DMS 273 treated with DMSO at 0.1 percent for 48 hours (cell line): ENCODE measurements at places on chromosomes 13 and 19.

DNA sequence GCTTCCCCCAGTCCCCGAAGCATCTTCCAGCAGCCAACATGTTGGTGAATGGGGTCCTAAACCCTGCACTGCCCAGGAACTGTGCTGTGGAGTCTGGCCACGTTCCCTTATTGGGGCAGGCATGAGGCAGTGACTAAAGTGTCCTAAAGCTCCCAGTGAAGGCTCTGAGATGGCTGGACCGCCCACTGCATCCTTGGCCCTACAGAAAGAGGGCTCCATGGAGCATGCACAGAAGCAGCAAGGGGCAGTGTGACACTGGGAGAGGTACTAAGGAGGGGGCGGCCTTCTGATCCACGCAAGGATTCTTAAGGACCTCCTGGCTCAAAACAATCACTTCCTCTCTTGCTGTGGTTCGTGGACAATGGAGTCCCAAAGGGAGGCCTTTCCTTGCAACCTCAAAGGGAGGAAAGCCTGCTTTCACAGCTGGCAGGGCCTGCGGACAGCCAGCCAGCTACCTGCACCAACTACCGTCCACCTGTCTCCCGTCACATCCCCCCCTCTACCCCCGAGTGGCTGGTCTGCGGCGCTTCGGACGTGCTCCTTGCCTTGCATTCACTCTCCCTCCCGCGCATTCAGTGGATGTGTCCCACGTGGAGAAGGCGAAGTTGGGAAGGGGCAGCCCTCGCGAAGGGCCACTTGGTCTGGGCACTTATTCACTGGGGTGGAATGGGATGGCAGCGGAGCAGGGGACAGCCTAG lies 63.9 kb upstream of the STARD13 start:
- no peak for DNase-seq

- DNase-seq = no peak
These were observed 56.5 kb downstream of the INTS6 start for GRCh38 chr13:51396352-51396751.

DNA sequence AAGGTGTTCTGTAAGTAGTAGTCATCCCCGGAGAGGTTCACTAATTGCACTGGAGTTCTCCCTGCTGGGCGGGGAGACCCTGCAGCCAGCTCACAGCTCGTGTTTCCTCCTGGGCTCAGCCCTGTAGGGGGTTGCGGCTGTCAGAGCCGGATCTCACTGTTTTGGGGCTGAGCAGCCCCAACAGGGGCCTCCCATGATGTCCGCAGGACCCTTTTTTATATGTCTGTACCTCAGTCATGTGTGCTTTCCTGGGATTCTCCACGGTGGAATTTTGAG lies 130.2 kb upstream of the MCF2L start:
- no peak for DNase-seq

GRCh38 chr13:43377973-43378372 lies 354.6 kb downstream of the DNAJC15 start:
- peak; percentile 27 for DNase-seq

DNA sequence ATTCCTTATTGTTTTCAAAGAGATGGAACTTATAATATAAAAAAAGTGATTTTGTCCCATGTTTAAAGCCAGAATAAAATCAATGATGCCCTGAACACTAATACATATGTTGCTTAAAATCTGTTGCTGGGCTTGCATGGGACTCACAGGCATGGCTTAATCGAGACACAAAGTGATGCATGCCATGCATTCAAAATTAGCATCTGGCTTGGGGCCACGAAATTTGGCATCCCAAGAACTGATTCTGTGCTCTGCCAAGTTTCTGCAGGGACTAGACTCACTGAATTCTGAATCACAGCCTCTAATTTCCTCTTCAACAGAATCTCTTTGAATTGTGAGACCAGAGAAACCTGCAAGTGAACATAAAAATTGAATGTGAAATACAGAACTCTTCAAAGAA lies 109.2 kb downstream of the PCDH17 start:
- no peak for DNase-seq

DNA sequence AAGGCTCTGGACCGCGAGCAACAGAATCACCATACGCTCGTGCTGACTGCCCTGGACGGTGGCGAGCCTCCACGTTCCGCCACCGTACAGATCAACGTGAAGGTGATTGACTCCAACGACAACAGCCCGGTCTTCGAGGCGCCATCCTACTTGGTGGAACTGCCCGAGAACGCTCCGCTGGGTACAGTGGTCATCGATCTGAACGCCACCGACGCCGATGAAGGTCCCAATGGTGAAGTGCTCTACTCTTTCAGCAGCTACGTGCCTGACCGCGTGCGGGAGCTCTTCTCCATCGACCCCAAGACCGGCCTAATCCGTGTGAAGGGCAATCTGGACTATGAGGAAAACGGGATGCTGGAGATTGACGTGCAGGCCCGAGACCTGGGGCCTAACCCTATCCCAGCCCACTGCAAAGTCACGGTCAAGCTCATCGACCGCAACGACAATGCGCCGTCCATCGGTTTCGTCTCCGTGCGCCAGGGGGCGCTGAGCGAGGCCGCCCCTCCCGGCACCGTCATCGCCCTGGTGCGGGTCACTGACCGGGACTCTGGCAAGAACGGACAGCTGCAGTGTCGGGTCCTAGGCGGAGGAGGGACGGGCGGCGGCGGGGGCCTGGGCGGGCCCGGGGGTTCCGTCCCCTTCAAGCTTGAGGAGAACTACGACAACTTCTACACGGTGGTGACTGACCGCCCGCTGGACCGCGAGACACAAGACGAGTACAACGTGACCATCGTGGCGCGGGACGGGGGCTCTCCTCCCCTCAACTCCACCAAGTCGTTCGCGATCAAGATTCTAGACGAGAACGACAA lies 1.8 kb downstream of the PCDH17 start:
- DNase-seq = no peak

DNA sequence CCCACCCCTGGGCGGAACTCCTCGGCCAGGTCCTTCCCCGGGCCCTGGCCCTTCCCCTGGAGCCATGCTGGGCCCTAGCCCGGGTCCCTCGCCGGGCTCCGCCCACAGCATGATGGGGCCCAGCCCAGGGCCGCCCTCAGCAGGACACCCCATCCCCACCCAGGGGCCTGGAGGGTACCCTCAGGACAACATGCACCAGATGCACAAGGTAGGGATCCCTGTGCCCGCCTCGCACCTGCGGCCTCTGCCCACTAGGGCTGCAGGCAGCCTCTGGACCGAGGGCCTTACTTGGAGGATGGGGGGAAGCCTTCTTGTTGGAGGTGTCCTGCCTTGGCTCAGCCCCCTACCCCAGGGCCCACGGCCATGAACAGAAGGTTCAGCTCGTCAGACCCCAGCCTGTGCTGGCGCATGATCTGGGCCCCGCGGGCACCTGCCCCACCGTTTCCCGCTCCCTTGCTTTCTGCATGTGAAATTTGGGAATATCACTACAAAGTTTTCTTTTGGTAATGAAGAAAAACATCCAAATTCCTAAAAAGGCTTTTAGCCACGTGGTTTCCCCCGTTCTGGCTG lies 23.4 kb downstream of the SMARCA4 start:
- no peak for DNase-seq

DNA sequence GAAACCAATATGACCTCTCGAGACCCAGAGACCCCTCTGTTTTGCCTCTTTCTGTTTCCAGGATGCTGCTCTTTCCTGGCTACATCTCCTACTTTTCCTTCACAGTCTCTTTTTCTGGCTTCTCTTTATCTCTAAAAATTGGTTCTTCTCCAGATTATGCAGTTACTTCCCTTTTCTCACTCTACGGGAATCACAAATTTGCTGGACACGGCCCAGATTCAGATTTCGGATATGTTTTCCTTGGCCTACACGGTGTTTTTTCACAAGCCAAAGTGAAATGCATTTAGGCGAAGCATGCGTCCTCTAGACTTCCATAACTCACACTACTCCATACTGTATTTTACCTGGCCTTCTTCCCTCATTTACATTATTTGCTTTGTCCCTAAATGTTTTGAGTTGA lies 214.7 kb upstream of the MIR17HG start:
- no peak for DNase-seq

DNA sequence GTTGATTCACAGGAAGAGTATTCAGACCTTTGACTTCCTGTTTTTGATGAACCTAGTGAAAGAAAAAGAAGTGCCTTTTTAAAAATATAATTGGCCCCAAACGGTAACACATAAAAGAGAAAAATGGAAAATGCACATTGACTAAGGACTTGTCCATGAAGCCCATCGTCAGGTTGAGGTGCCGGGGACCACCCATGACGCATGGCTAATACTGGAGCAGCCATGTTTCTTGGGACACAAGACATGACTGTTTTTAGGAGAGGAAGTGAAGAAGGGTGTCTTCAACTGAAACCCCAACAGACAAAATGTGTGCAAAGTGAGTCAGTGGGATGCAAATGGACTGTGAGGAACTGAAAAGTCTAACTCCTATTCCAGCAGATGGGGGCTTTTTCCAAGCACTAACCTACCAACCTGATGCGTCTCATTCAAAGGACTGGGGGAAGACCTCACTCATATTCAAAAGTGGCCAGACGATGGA lies 459.4 kb downstream of the FOXO1 start:
- DNase-seq = no peak

GRCh38 chr13:48571126-48571913 lies 38.4 kb upstream of the RCBTB2 start:
- DNase-seq = no peak

- DNase-seq = no peak
These were observed 435.1 kb downstream of the EFNB2 start for GRCh38 chr13:106100171-106100919.

GRCh38 chr13:23817830-23818229 lies 71.4 kb downstream of the MIPEP start:
- DNase-seq = no peak

DNA sequence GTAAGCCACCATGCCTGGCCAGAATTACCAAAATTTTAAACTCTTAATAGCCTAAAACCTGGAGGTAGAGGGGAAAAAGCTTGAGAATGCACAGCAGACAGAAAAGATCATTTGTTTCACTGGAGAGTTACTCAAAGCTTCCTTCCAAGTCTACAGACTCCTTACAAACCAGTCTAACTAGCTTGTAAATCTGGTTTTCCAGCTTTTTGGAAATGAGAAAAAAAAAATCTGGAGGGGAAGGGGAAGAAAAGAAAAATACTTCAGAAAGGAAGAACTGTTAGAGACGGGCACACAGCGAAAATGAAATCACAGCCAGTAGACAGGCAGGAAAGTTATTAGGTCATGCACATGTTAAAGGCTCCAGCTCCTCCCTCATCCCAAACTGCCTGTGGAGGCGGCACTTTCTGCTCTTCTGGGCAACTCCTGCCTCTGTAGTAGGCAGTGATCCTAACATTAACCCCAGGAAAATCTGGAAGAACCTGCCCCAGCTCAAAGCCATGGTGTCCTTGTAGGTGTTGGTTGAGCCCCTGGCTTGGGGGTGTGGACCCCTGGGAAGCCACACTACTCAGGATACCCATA lies 17.3 kb downstream of the PARP4 start:
- no peak for DNase-seq

DNA sequence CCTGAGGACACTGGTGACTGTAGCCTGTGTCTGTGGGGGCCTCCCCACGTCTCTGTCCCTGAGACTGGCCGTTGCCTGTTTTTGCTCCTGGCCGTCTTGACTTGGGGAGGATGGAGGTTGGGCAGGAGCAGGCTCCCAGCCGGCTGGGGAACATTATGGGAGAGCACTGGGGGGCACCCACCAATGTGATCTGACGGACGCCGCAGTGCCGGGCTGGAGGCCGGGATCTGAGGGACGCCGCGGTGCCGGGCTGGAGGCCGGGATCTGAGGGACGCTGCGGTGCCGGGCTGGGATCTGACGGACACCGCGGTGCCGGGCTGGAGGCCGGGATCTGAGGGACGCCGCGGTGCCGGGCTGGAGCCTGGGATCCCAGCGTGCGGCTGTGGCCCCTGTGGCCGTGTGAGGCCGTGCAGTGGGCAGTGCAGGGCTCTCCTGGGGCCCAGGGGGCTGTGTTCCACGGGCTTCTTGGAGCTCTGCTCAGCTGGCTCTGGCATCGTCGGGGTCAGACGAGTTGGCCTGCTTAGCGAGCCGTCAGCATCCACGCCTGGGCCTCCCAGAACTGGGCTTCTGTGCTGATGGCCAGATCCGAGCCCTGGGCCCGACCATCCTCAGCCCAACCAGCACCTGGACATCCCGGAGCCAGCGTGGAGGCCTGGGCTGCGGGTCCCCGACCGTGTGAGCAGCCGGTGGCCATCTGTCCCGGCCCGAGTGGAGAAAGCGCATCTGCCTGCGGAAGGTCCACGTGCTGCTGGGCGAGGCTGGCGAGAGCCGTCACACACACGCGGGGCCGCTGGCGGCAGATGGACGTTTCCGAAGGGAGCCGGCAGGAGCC lies 45.8 kb downstream of the GAS6 start:
- DNase-seq = no peak

DNA sequence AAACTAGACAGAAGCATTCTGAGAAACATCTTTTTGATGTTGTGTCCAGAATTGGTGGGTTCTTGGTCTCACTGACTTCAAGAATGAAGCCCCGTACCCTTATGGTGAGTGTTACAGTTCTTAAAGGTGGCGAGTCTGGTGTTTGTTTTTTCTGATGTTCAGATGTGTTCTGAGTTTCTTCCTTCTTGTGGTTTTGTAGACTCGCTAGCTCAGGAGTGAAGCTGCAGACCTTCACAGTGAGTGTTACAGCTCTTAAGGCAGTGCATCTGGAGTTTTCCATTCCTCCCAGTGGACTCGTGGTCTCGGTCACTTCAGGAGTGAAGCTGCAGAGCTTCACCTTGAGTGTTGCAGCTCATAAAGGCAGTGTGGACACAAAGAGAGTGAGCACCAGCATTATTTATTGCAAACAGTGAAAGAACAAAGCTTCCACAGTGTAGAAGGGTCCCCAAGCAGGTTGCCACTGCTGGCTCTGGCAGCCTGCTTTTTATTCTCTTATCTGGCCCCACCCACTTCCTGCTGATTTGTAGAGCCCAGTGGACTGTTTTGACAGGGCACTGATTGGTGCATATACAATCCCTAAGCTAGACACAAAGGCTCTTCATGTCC lies 1820.8 kb downstream of the UQCRFS1 start:
- DNase-seq = no peak

GRCh38 chr13:108993346-108993745 lies 363.9 kb downstream of the MYO16 start:
- no peak for DNase-seq

DNA sequence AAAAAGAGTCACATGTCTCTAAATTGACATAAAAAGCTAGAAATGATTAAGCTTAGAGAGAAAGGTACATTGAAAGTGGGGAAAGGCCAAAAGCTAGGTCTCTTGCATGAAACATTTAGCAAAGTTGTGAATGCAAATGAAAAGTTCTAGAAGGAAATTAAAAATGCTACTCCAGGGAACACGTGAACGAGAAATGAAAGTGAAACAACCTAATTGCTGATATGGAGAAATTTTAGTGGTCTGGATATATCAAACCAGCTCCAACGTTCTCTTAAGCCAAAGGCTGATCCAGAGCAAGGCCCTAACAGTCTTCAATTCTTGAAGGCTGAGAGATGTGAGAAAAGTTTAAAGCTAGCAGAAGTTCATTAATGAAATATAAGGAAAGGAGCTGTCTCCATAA lies 419.8 kb downstream of the SLITRK6 start:
- no peak for DNase-seq

DNA sequence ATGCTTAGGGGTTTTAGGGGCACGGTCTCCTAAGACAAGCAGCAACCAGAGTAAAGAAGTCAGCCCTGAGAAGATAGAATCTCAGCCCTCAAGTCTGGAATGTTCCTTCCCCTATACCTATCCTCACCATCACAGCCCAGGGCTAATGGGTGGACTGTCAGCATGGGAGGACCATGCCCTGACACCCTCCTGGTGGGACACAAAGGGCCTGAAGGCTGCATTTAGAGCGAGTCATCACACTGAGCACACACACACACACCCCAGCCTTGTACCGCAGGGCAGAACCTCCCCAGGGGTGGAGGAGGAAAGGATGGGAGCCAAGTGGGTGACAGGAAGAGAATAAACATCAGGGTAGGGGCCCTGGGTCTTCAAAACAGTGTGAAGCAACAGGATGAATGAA lies 174.8 kb upstream of the SERP2 start:
- no peak for DNase-seq

- peak; percentile 29 for DNase-seq
These were observed 1.3 kb downstream of the ICAM5 start for GRCh38 chr19:10290876-10291553.
